NCI-H2107 (cell line): ENCODE measurements at places on chromosomes 7 and 10.

DNA sequence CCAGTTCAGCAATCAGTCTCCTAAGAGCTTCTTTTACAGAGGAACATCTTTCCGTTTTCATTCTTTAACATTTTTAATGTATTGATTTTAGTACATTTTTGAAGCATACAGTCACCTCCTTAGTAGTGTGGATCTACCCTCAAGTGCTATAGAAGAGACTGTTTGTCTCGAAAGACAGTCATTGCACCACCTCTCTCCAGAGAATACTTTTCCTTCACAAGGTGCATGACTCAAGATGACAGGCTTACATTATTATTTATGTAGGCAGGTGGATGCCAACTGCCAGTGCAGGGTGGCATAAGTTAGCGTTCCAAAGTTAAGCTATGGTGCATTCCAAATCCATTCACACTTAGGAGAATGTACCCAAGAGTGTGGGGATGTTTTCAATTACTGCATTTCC lies 71.8 kb downstream of the ZEB1 start:
- DNase-seq: no peak

DNA sequence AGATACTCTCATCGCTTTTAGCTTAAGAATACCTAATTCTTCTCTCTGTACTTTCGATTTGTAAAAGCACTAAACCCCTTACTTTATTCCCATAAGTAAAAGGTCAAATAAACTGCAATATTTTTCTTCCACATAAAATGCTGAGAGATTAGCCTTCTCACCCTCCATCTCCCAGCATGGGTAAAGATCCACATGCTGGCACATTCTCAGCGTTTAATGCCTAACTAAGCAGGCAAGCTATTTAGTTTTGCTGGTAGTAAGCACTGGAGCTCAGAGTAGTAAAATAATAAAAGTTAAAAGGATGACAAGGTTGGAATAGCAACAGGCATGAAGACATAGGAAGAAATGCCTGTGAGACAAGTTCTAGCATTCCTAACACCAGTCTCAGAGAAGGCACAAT lies 65.9 kb upstream of the NEBL start:
- DNase-seq: no peak

GRCh38 chr7:25922296-25922695 lies 229.7 kb upstream of the NFE2L3 start:
- no peak for DNase-seq

DNA sequence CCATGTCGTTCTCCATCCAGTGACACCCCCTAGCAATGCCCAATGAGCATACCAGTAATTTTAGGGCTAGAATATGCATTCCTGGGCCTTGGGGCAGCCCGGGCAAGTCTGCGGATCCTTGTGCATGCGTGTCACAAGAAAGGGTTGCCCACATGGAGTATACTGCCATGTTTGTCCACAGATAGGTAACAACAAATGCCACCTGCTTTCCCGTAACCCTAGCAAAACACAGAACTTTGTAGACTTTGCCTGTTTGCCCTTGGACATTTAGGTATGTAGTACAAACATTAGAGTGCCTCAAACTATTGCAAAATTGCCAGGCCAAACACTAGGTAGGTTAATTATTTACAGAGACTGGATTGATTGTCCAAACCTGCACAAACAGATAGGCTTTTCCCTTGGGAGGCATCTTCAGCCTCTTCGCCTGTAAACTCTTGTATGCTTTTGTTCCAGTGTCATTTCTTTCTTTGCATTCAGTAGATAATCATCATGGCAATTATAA lies 117.0 kb downstream of the ADCY1 start:
- DNase-seq: no peak

GRCh38 chr10:114663626-114664025 lies 5.6 kb upstream of the ABLIM1 start:
- no peak for DNase-seq

DNA sequence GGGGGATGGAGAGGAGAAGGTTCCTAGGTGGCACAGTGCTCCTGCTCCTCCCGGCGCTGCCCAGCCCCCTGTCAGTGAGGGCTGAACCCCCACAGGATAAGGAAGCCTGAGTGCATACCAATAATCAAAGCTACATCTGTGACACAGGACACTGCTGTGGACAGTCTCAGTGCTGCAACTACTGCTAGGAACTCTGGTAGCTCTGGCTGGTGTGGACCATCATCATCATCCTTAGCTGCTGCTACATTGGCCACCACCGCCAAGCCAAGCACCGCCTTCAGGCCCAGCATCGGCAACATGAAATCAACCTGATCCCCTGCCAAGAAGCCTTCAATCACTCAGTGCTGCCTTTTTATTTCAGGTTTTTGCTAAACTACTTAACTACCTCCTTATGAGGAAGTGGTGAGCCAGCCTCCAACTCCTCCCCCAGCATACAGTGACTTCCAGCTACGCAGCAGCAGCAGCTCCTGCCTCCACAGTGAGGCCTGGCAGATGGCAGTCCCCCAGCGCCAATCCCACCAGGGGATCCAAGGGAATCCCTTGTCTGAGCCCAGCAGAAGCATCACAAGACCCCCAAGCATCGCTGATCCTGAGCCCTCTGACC lies 32.1 kb upstream of the SLC26A4 start:
- DNase-seq: no peak

DNA sequence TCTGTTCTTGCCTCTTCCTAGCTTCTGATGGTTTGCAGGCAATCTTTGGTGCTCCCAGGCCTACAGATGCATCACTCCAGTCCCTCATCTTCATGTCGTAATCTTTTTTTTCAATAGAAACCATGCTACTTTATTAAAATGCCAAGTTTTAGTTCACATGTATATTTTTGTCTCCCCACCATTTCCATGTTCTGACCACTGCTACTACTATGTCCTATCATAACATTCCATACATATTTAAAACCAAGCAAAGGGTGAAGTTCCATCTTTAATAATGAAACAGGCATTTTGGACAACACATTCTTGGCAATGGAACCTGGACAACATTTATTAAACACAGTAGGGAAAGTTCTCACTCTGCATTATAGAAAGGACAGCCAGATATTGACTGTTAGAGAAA lies 58.8 kb downstream of the ZNF518A start:
- no peak for DNase-seq

DNA sequence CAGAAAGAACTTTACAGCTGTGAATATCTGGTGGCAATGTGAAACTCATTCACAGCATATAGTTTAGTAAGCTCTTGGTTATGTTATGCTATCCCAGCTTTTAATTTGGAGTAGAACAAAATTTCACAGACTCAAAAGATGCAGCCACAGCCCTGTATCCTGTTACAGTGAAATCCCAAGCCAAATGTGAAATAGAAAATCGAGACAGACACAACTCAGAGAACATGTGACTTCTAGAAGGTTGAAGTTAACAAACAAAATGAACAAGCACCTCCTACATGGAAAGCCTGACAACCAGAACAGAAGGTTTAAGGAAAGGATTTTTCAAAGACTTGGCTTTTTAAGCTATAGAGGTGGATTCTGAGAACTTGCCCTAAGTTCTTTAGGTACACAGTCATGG lies 39.6 kb downstream of the JAZF1 start:
- DNase-seq: no peak

DNA sequence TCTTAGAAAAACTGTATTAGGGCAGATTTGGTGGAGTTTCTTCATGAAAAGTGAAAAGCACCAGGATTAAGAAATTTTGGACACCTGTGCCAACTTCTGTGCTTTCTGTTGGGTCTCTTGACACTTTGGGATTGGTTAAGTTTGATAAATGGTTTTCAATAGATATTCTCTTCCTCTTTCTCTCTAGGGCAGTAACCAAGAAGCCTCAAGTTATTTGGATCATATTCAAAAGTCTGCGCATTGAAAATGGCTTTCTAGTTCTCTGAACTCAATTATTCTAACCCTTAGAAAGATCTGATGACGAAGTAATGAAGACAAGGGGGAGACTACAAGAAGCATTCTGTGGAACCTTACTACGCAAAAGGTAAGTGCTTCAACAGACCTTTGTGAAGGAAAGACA lies 144.0 kb upstream of the CCDC6 start:
- no peak for DNase-seq

DNA sequence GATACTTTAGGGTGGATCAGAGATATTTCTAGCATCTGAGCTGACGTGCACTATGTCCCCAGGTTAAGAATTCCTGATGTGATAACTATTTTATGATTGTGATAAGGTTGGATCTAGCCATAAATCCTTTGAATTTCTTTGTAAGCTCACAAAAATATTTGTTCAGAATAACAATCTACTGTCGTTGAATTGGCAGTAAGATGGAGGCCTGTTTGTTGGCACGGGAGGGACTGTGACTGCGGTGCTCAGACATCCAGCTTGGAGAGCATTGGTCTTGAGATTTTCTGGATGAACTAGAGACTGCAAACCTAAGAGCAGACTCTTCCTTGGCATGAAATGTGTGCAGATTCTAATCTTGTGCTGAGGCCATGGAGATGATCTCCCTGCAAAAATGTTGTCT lies 131.1 kb downstream of the LRRC4 start:
- no peak for DNase-seq

GRCh38 chr7:98395951-98396350 lies 4.9 kb downstream of the BAIAP2L1 start:
- DNase-seq: no peak

- DNase-seq: no peak
Measured at GRCh38 chr7:20735346-20736065, 51.2 kb downstream of the SP8 start.

DNA sequence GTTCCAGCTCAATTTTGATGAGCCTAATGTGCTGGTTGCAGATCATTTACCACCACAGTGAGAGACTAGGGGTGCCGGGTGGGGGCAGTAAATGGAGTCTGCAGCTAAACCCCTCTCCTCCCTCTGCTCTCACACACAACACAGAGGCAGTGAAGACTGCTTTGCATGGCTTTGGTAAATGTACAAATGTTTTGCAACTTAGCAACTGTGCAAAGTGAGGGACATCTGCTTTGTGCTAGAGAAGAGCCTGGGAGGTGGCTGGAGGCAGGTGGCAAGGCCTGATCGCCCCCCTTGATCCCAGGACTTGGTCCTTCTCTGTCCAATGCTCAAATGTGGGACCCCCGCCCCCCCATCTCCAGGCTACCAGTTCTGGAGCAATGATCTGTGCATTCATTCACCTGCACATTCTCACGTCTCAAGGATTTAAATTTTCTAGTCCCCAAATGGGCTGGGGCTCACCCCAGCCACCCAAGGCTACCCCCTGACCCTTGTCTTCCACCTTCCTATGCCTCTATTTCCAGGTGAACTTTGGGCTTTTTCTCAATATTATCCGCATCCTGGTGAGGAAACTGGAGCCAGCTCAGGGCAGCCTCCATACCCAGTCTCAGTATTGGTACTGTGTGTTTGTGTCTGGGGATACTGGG lies 11.6 kb downstream of the GHRHR start:
- DNase-seq: no peak

GRCh38 chr7:139702811-139703486 lies 74.8 kb downstream of the HIPK2 start:
- DNase-seq: no peak

- no peak for DNase-seq
Measured at GRCh38 chr7:5387711-5388245, 35.9 kb downstream of the TNRC18 start.

DNA sequence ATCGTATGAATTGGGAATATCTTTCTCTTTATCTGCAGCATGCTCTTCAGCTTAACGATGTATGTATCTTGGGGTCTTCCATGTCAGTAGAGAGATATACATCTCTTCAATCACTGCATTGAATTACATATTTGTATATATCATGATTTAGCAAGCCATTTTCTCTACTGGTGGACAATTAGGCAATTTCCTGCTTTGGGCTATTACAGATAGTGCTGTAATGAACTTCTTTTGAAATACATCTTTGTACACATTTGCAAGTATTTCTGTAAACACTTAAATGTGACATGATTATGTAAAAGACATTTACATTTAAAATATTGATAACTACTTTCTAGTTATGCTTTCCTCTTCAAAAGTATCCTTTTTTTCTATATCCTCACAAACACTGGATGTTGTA lies 199.0 kb downstream of the PPP1R9A start:
- no peak for DNase-seq

- no peak for DNase-seq
Measured at GRCh38 chr7:141014125-141014523, 628 bp downstream of the MRPS33 start.

DNA sequence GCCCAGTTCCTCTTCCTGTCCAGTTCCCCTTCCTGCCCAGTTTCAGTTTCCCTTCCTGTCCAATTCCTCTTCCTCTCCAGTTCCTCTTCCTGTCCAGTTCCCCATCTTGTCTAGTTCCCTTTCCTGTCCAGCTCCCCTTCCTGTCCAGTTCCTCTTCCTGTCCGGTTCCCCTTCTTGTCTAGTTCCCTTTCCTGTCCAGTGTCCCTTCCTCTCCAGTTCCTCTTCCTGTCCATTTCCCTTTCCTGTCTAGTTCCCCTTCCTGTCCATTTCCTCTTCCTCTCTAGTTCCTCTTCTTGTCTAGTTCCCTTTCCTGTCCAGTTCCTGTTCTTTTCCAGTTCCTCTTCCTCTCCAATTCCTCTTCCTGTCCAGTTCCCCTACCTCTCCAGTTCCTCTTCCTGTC lies 68.1 kb upstream of the ADCY1 start:
- no peak for DNase-seq

DNA sequence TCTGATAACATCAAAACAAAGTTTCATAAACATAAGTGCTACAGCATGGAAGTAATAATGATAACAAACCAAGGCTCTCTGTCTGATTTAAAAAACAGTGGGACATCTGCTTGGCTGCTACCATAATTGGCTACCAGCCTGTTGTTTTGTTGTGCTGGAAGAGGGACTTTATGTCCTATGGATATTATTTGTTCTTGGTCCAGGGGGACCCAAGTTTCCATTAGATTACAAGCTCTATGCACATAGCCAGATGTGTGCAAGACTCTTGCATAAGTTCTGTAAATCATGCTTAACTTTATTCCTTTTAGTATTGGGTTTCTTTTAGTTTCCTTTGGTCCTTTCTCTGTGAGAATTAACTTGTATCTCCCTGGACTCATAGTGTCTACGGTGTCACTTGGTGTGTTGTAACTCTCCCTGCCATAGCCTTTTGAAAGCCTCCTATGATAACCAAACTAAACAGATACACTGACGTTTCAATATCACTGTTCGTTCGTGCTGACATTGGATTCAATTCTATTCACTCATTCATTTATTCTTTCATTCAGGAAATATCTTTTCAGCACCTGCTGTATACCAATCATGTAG lies 41.4 kb upstream of the CD36 start:
- no peak for DNase-seq

DNA sequence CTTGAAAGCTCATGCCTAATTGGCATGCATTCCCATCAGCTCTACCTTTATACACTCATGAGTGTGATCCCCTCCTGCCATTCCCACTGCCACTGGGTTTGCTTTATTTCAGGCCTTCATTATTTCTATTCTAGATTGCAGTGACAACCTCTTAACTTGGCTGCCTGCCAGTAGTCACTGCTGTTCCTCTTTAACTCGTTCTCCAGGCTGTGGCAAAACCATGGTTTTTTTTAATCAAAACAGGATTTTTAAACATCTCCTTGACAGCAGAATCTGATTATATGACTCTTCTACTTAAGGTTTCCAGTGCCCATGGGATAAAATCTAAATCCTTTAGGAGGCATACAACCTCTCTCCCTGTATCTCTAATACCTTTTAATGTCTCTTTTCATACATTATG lies 223.7 kb upstream of the PCDH15 start:
- DNase-seq: no peak

GRCh38 chr10:71584902-71585563 lies 134.5 kb downstream of the C10orf105 start:
- no peak for DNase-seq
